Prostate gland (tissue), 2 donors: ENCODE measurements at places on chromosomes 1 and 21.

DNA sequence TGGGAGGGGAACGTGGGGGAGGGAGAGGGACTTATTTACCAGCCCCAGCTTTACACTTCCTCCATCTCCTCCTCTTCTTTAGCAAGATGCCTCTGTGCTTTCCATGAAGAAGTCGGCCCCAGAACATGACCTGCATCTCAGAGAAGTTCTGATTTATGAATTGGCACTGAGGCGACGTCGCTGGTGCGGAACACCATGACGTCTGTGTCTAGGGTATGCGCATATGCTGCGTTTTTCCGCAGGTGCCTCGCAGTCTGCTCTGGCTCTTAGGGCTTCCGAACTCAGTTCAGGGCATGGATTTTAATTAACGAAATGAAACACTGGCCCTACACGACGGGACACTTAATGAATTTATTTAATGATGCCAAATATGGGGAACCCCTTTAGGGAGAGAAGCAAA lies 510.3 kb downstream of the SMYD3 start:
- DNase-seq = no peak

DNA sequence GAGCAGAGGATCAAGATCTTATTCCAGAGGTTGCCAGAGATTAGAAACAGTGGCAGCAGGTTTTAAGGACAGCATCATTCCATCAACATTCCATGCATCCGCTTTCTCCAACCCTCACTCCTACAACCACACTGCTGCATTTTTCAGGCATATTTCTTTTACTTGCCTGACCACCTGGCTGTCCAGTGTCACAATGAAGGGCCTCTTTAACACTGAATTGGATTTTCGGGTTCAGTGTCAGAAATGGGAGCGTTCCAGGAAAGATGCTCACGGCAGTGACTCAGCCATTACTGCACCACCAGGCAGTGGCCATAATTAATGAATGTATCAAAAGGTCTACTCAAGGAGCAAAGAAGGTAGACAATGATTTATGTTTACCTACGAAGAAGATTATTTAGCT lies 200.4 kb upstream of the ESRRG start:
- no peak for DNase-seq

DNA sequence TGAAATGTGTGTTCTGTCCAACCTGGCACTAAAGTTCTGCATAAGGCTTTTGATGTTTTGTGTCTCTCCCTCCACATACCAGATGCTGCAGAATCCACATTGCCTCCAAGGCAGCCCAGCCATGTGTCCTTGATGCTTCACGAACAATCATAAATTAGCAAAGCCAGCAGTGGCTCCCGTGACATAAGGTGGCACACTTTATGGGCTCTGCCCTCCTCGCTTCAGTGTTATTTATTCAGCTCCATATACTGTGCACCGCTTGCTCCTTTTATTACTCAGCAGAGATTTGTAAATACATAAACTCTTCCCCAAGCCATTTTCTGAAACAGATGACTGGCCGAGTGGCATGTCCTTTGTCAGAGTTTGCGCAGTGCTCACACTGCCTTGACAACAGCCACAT lies 112.8 kb upstream of the SLC35F3 start:
- no peak for DNase-seq

DNA sequence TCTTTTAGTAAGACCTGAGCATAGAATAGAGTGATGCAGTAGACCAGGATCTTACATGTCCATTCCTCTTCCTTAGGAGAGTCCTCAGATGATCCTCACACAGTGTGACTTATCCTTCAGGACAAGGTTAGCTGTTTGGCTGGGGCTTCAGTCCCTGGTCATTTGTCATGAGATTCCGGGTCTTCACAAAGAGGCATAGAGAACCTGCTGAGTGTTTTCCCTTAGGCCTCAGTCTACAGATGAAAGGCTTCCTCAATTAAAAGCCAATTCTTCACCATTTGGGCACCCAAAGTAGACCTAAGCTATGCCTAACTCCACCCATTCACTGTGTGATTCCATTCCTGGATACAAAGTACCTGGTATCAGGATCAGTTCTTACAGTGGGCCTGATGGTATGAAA lies 329.8 kb upstream of the RUNX1 start:
- no peak for DNase-seq

- DNase-seq = peak; percentile 74
These were observed 57.4 kb downstream of the SLC9A1 start for GRCh38 chr1:27097484-27097917.

GRCh38 chr1:28815533-28816185 lies 3.7 kb downstream of the OPRD1 start:
- DNase-seq = no peak

- no peak for DNase-seq
These were observed 369.1 kb downstream of the RGS7 start for GRCh38 chr1:240987928-240988327.
